ENCODE measurements at places on chromosomes 12 and 14.

- no peak for DNase-seq
These were observed 76.0 kb upstream of the ACTN1 start for GRCh38 chr14:69055125-69055524.

- no peak for DNase-seq
These were observed 319.9 kb downstream of the KCNC2 start for GRCh38 chr12:74889563-74890236.

DNA sequence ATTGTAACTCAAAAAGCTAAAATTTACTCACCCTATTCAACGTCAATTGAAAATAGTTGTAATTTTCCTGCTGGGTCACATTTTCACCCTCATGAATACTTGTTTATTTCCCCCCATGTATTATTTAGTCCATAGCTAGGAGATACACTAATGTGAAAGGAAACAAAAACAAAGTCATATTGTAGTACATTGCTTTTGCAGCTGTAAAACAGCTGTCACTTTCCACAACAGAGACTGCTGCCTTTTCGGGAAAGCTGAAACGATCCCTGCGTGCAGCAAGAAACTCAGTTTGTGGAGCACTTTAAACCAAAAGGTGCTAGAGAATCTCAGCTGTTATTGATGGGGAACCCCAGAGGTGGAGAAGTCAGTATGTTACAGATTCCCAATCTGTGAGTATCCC is 4.3 kb downstream of the RACGAP1 start:
- DNase-seq, result no peak

DNA sequence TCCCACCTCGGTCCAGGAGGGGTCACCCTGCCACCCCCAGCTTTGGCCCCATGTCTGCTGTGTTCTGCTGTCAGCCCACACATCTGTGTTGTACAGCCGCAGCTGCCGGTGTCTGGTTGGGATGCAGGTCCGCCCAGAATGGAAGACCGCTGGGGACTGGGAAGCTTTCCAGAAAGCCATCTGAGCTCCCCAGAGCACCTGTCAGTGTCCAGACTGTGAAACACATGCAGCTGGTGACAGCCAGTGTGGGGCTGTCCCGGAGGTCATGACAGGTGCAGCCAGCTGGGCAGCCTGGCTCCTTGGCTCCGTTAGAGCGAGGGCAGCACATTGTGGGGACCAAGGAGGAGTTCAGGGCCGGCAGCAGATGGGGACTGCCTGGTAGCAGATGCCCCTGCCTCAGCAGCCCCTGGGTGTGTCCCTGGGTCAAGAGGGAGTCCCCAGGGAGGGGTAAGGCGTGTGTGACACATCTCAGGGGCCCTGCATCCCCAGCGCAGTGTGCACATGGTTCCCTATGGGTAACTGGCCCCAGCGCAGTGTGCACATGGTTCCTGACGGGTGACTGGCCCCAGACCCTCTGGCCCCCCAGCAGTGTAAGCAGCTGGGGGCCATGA is 16.4 kb downstream of the CEP170B start:
- peak; percentile 53 for DNase-seq

GRCh38 chr12:11228296-11228879 is 41.1 kb downstream of the PRB3 start:
- DNase-seq, result peak; percentile 24

GRCh38 chr12:112937741-112938719 is at the start of gene OAS3:
Gene OAS3 (plus strand): TSS chr12:112938474. CDS start chr12:112938531, 57 bp downstream.
- DNase-seq, result peak; percentile 62

GRCh38 chr12:51821440-51822260 is 26.9 kb downstream of the FIGNL2 start:
- no peak for DNase-seq

DNA sequence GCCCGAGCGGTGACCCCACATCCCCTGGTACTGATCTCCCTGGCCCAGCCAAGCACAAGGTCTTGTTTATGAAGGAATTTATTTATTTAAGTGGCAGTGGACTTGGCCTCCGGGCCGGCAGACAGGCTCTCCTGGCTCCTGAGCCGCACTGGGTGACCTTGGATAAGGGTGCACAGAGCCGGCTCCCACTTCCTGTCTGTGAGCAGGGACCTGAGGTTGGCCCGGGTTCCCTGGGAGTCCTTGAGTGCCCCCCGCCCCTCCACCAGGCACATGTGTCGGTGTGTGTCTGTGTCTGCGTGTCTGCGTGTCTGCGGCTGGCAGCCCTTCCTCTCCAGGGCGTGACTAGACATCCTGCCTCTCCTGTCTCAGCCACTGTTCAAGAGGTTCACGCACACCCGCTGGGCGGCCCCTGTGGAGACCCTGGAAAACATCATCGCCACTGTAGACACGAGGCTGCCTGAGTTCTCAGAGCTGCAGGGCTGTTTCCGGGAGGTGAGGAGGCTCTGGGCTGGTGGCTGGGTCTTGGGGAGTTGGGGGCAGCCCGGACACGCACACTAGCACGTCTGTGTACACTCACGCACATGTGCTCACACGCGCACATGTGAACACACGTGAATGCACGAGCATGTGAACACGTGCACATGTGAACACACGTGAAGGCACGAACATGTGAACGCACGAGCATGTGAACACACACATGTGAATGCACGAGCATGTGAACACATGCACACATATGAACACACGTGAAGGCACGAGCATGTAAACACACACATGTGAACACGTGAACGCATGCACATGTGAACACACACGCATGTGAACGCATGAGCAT is 9.3 kb downstream of the TNFAIP2 start:
- no peak for DNase-seq

- no peak for DNase-seq
These were observed 113.6 kb downstream of the C12orf42 start for GRCh38 chr12:103382119-103382518.

- DNase-seq, result no peak
These were observed 69.4 kb downstream of the FOXN4 start for GRCh38 chr12:109239691-109240090.

DNA sequence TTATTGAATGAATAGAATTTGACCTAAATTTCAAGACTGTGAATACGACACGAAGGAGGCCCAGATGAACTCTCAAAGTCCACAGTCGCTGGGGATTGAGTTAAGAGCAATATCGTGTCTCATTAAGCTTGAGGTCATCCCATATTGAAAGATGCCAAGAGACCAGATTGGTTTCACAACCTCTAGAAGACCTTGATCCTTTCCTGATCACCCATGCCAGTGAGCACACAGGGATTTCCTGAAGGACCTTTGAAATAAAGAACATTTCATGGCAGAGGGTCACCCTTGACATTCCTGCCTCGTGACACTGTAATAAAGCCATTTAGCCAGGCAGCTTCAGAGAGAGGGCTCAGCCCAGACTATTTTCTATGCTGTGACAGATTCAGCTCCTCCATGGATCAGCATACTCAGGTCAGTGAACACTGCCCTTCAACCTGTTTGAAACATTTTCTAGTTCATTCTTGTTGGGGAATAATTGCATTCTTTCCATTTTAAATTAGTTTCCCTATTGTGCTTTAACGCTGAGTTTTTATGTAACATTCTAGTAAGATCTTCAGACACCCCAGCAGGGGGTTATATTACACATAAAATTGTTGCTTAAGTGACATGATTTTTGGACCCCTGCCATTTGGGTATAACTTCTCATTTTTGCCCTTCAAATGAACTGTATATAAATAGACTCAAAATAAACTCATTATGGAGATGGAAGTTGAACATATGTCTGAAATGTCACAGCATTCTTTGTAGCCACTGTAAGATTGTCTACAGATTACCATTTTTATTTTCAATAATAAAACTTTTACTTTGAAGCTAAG is 213.2 kb downstream of the C12orf50 start:
- no peak for DNase-seq

- DNase-seq, result no peak
These were observed 228.9 kb downstream of the ANO2 start for GRCh38 chr12:5716201-5716600.

- no peak for DNase-seq
These were observed 22.0 kb upstream of the CDK17 start for GRCh38 chr12:96422192-96422591.

DNA sequence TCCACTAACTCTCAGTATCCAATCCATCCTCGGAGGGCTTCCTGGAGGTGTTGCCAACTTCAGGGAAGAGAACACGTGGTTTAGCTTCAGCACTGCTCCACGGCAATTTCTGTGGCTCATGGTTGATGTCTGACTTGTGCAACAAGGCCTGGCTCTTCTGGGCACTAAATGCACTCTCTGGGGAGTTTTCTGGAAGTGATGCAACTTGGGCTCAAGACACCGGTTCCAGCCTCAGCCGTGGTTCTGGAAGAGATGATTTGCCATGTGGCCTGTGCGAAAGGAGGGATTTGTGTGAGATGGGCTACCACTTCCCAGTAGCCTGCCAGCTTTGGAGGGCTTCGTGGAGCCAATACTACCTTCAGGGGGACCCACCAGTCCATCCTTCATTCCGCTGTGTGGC is 118.6 kb upstream of the RTL1 start:
- DNase-seq, result no peak

DNA sequence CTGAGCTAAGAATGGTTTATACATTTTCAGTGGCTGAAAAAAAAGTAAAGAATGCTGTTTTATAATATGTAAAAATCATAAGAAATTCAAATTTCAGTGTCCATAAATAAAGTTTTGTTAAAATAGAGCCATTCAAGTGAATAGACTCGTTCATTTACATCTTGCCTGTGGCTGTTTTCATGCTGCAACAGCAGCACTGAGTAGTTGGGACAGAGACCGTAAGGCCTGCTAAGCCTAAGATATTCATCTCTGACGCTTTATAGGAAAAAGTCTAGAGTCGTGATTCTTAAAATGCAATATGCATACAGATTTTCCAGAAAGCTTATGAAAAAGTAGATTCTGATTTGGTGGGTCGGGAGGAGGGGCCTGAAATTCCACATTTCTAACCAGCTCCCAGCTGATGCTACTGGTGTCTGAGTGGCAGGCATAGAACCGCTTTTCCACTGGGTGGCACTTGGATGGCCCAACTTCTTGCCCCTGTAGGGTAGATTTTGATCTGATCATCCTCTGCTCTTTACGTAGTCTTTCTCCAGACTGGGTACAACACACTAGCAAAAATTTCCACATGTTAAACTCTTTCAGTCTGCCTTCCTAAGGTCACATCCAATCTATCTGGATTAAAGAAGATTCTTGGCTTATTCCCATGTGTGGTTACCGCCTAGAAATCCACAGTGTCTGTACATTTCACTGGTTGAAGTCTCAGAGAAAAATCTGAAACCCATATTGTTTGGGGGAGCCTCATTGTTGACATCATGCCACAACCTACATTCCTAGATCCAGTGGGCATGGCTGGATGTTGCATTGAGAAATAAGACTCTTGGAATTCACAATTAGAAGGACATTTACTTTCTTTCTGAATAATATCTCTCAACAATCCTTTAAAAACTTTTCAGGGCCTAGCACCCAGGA is 151.2 kb downstream of the C12orf75 start:
- DNase-seq, result no peak

- DNase-seq, result no peak
These were observed 54.6 kb downstream of the FAM222A start for GRCh38 chr12:109767991-109768900.

- peak; percentile 39 for DNase-seq
These were observed 507 bp upstream of the FKBP4 start for GRCh38 chr12:2794191-2794735.

GRCh38 chr12:34600592-34601462 is 578.5 kb downstream of the ALG10 start:
- DNase-seq, result no peak

- no peak for DNase-seq
These were observed 63.0 kb downstream of the BCL2L14 start for GRCh38 chr12:12133785-12134184.

DNA sequence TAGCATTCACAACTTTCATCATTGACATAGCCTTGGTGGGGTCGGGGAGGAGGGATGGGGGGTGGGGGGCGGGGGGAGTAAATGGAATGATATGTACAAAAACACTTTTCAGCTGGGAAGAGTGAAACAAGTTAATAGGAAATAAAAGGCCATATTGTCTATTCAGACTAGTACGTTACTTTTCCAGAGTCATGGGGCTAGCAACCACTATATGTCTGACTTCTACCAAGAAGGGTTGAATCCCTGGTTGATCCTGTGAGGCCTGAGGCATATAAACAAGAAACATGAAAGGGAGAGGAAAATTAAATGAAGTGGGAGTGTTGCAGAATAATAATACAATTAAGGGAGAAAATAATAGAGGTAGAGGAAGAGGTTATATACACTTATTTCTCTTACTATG is 225.5 kb downstream of the ERC1 start:
- DNase-seq, result no peak

GRCh38 chr12:129373746-129374145 is 520.5 kb downstream of the GLT1D1 start:
- no peak for DNase-seq

GRCh38 chr12:52280319-52280795 is 5.9 kb downstream of the KRT86 start:
- DNase-seq, result no peak

- peak; percentile 44 for DNase-seq
These were observed 2.5 kb downstream of the USP44 start for GRCh38 chr12:95548539-95549391.

DNA sequence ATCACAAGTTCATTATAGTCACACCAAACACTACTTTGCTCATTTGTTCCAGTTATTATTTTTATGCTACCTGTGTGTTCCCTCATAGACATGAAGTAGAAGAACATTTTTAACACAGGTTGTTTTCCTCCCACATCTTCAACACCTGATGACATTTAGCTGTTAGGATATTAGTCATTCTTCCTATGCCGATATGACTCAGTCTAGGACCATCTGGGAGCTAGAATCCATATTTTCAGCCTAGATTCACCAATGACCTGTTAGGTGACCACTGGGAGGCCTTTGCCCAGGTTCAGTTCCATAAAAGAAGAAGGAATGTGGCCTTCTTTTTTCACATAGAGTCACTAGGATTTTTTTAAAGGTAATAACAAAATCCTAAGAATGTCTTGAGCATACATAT is 222.8 kb downstream of the C12orf42 start:
- no peak for DNase-seq

DNA sequence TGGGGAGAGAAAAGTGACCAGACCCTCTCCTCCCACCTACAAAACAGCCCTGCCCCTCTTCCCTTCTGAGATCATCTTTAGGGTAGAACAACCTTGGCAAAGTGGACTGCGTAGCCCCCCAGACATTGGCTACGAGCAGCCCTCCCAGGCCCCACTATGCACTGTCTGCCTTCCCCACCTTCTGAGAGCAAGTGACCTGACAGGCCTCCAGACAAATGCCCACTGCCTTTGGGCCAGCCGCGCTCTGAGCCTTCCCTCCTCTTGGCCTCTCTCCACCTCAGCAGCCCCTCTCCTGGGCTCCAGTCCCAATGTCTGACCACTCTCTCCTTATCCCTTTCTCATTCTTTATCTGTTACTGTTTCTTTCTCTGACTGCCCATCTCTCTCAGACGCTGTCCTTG is 46.5 kb upstream of the CCND2 start:
- no peak for DNase-seq

GRCh38 chr12:95073698-95074520 is 491 bp upstream of the NR2C1 start:
- no peak for DNase-seq

GRCh38 chr12:3275171-3276041 is 198.2 kb downstream of the TSPAN9 start:
- DNase-seq, result no peak

Data from NCI-H510A (cell line).